ENCODE measurements at places on chromosomes 11 and 22.

GRCh38 chr22:18029686-18030267, 5.4 kb upstream of the MICAL3 start:
- DNase-seq = no peak

DNA sequence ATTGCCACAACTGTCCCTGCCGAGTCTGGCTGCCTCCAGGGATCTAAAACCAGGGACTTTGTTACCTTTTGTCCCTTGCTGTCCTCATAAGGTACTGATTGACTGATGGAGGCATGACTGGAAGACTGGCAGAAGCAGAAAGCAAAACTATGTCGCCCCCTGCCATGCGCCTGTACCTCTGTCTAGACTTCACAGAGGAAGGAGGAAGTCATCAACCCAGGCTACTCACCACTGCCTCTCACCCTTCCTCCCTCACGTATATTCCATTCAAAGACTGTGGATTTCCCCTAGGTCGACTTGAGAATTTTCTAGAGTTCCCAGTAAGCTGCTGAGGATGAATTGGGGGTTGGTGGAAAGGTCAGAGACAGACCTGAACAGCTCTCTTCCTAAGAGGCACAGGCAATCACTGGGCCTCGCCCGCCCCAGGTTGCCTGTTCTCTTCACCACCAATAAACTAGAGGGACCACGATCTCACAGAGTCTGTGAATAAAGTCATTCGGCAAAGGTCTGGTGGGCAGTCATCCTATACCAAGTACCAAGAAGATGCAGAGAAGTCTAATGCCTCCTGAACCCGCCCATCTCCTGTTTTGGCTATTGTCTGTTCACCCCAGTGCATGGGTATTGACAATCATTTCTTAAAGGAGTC, 27.5 kb upstream of the CHST1 start:
- DNase-seq = no peak

DNA sequence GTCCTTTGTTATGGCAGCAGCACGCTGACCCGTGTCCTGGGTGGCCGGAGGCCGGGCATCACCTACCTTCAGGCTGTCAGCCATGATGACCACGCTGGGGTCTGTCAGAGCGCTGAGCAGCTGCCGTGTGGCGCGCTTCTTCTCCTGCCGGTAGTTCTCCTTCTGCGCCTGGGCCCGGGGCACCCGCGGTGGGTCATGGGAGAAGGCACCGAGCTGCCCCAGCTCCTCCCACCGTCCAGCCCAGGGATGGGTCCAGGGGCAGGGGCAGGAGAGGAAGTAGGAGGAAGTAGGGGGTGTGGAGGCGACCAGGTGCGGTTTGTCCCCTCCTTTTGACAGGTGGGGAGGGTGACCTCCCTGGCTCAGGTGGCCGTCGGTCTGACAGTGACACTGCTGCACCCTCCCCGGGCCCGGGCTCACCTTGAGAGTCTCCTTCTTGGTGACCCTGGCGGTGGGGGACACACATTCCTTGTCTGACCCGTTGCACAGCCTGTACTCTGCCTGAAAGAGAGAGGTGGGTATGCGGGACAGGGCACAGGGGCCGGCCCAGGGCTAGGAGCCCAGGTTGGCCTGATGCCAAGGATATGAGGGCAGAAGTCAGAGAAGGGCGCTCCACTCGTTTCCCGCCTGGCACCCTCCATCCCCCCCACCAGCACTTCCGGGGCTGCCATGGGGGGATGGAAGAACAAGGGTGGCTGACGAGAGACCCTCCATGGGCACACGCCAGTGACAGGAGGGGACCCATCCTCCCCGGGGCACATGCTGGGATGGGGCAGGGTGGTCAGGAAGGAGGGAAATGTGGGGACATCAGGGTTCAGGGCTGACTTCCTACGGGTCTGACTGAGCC, 43.0 kb downstream of the OSBPL5 start:
- no peak for DNase-seq

DNA sequence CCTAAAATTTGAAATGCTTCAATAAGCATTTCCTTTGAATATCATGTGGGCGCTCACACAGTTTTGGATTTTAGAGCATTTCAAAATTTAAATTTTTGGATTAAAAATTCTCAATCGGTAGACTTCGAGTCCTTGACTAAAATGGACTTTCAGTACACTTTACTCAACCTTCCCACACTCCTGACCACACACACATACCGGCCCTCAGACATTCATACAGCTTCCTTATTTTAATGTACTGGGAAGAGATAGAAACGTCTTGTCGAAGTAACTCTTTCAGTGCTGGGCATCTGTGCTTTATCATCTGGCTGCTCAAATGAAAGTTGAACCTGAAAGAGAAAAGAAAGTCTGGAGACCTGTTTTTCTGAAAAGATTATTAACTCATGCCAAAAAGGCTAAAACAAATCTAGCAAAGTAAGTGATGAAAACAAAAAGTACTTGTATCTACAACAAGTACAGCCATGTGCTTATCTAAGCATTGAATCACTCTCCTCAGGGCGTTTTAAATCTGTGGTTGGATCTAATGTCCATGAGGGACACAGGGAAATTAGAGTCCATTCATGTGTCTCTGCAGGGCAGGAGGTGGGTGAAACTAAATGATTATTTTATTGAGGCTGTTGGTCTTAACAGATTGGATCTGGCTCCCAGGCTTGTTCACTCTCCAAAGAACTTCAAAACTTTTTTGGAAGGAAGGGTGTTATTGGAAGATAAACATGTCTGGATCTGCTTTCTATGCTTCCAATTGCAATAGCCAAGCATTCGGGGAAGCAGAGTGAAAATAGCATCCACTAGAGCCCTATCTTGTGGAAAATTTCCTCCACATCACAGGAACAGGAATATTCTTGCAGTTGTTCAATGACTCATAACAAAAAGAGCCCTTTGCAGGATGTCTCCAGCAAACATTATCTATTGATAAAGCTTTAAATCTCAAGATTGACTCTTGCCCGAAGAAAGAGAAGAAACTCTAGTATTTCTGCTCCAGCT, 47.0 kb downstream of the CARD18 start:
- DNase-seq = no peak

DNA sequence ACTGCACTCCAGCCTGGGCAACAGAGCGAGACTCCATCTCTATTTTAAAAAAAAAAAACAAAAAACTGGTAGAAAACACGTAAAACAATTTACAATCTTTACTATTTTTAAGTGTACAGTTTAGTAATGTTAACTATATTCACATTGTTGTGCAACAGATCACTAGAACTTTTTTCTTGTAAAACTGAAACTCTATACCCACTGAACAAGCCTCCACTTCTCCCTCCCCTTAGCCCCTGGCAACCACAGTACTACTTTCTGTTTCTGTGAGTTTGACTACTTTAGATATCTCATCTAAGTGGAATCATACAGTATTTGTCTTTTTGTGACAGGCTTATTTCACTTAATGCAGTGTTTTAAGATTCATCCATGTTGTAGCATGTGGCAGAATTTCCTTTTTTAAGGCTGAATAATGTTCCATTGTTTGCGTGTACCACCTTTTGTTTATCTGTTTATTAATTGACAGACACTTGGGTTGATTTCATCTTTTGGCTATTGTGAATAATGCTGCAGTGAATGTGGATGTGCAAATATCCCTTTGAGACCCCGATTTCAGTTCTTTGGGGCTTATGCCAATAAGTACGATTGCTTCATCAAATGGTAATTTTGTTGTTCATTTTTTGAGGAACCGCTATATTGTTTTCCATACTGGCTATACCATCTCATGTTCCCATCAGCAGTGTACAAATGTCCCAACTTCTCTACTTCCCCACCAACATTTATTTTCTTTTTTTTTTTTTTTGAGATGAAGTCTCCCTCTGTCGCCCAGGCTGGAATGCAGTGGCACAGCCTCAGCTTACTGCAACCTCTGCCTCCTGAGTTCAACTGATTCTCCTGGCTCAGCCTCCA, 11.0 kb downstream of the DDB2 start:
- no peak for DNase-seq

DNA sequence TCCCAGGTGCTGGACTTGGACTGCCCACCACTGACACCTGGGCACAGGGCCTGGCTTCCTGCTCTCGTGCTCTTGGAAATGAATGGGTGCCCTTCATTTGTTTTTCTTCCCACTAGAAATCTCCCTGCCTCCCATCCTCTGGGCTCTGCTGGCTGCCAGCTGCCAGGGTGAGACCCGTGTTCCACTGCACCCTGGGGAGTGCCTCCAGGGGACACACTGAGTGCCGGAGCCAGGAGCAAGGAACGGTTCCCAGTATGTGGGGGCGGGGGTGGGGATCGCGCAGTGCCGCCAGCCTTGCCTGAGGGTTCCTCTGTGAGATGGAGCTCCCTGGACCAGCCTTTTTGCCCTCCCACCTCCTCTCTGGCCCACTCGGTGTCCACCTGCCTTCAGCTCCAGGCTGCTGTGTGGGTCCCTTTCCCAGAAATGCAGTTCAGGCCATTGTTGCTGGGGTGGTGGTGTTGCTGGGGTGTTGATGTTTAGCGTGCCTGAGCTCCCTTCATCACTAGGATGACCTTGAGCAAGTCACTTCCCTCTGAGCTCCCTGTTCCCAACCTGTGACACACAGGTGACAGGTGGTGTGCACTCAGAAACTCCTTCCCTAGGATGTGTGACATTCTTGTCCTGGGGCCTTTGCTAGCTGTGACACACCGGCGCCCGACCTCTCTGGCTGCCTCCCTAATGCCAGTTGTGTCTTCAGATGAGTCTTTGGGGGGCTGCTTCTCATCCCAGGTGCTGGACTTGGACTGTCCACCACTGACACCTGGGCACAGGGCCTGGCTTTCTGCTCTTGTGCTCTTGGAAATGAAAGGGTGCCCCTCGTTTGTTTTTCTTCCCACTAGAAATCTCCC, 72.1 kb downstream of the MED15 start:
- no peak for DNase-seq

- DNase-seq = no peak
Observed at GRCh38 chr22:31120642-31121041, 2.1 kb upstream of the INPP5J start.

DNA sequence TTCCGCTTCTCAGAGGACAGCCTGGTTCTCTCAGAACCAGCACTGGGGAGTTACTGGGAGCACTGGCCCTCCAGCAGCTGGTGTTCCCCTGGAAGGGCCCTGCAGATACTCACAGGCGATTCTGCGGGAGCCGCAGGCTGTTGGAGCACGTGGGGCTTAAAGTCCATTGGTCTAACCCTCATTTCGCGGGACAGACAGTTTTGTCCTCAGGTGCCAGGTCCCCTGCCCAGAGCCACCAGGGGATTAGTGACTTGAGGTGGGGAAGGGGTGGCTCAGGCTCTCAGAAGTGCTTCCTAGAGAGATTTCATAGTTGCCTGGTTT, 53.9 kb downstream of the CACNA1I start:
- DNase-seq = no peak

Data from keratinocyte (primary cell).